ENCODE measurements at places on chromosomes 2 and 18.

- no peaks in the 10 kb centered on the region for H3K27me3 ChIP-seq
- no peaks in the 10 kb centered on the region for H3K4me1 ChIP-seq
- no peak for DNase-seq
These were observed 31.8 kb downstream of the TXNL1 start for GRCh38 chr18:56606618-56607017.

DNA sequence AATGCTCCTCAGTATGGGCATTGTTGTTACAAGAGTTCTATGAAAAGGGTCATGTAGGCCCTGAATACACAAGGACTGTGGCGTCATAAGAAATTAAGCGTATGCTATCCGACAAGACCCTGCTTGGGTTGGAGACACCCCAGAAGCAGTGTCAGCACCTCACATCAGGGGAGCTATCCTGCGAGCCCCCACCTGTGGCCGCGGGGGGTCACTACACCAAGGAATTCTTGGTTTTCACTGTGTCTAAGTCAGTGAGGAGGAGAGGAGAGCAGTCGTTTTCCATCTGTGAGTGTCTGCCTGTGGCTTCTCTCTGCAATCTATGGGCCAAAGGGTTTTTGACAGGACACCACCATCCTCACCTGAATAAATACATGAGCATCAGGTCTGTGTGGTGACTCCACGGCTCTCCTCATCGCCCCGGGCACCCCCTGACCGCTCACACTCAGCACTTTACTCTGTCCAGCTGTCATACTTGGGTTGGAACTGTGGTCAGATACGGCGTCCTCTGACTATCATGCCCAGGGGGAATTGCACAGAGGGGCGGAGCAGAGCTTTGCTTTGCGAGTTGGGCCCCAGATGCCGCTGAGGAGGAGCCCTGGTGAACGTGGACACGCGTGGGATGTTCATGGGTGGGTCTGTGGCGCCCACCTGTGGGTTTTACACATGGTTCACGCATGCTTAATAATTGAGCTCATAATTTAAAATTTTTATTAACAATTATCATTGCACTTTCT, 235.5 kb downstream of the MYT1L start:
- H3K27me3 ChIP-seq = no peaks in the 10 kb centered on the region
- no peak overlapping the region for H3K4me3 ChIP-seq
- H3K27ac ChIP-seq = no peak overlapping the region
- H3K36me3 ChIP-seq = no peaks in the 10 kb centered on the region

DNA sequence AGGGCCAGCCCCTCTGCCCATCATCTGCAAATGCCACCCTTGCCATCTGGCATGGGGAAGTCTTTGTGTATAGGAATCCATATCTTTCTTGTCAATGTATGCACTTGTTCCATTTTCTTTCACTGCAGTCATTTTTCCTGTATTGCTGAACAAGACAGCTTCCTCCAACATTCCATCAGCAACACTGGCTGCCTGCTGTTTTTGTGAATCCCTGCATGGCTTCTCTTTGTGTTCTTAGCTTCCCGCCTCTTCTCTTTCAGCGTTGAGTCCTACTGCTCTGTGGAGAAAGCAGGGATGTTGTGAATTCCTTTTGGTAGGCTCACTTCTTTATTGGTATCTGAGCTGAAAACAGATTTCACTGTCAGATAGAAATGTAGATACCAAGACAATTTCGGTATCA, 150.0 kb downstream of the LPIN1 start:
- no peak overlapping the region for H3K27ac ChIP-seq
- DNase-seq = no peak
- no peaks in the 10 kb centered on the region for H3K36me3 ChIP-seq
- H3K4me3 ChIP-seq = no peak overlapping the region
- H3K4me1 ChIP-seq = no peaks in the 10 kb centered on the region

GRCh38 chr18:79950515-79951341, 725 bp downstream of the SLC66A2 start:
- peaks cover 39% of the 10 kb centered on the region for H3K4me1 ChIP-seq
- H3K27me3 ChIP-seq = no peaks in the 10 kb centered on the region
- H3K4me3 ChIP-seq = peak overlapping the region; percentile 77
- peak; percentile 78 for DNase-seq
- H3K36me3 ChIP-seq = peaks cover 11% of the 10 kb centered on the region
- peak overlapping the region; percentile 85 for H3K27ac ChIP-seq

DNA sequence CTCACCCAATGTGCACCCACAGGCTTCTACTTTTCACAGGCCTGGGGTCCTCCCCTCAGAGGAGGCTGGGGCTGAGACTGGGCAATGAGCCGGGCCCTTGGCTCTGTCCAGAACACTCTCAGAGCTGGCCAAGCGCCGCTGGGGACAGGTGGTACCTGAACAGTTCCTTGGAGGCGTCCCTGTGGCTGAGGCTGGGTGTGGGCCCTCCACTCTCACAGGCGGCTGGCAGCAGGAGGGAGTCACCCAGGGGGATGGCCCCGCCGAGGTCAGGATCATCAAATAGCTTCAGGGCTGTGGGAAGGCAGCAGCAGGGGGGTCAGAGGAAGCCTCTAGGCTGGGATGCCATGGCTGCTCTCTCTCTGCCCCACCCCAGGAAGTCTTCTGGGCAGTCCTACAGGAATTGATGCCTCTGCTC, 27.1 kb downstream of the HS1BP3 start:
- DNase-seq = no peak
- no peak overlapping the region for H3K27ac ChIP-seq
- H3K4me3 ChIP-seq = no peak overlapping the region
- H3K27me3 ChIP-seq = no peaks in the 10 kb centered on the region
- peaks cover 40% of the 10 kb centered on the region for H3K4me1 ChIP-seq
- H3K36me3 ChIP-seq = no peaks in the 10 kb centered on the region

- H3K4me1 ChIP-seq = no peaks in the 10 kb centered on the region
- no peaks in the 10 kb centered on the region for H3K36me3 ChIP-seq
- no peak overlapping the region for H3K27ac ChIP-seq
- DNase-seq = no peak
These were observed 57.3 kb upstream of the CREB1 start for GRCh38 chr2:207472343-207473048.

DNA sequence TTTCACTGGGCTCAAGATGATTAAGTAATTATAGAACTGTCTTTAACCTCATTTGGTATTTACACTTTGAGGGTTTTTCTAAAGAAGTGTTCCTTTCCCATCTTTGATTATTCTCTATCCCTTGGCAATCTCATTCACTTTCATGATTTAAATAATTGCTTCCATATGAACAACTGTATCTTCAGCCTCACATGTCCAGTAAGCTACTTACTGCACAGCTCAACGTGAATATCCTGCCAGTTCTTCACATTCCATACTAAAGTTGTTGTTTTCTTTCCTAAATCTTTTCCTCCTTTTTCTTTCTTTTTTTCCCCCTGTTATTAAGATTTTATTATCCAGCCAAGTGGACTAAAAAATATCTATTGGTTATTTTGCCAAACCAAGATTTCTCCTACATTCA, 37.7 kb downstream of the ZC3H15 start:
- H3K27ac ChIP-seq = no peak overlapping the region
- no peaks in the 10 kb centered on the region for H3K4me1 ChIP-seq
- DNase-seq = no peak
- H3K36me3 ChIP-seq = no peaks in the 10 kb centered on the region

GRCh38 chr2:240663546-240664190, 19.0 kb downstream of the AQP12B start:
- no peaks in the 10 kb centered on the region for H3K4me1 ChIP-seq
- peaks cover 30% of the 10 kb centered on the region for H3K27me3 ChIP-seq
- no peak for DNase-seq
